AML-193 (cell line): ENCODE measurements at places on chromosomes 3 and 15.

DNA sequence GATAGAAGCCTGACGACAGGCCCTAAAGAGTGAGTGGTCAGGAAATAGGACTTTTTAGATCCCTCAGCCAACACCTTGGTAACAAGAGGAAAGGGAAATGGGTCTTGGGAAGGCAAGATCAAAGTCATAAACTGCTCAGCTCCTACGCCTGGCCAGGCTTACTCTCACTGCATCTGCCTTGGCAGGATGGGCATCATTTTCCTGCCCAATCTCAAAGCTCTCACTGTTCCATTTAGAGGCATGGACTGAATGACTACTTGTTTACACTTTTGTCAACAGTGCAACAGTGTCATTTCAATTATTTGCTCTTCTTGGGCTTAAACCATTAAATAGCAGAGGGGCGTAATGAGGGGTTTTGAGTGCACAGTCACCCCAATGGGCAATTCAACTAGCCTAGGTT is 808.7 kb downstream of the GRM7 start:
- DNase-seq: no peak

- DNase-seq: no peak
Observed at GRCh38 chr3:190505381-190506003, 8.4 kb upstream of the IL1RAP start.

GRCh38 chr15:89385596-89386331 is 51.1 kb upstream of the POLG start:
- peak; percentile 95 for DNase-seq

- DNase-seq: no peak
Observed at GRCh38 chr3:172024679-172025078, 14.7 kb upstream of the FNDC3B start.

GRCh38 chr3:177553579-177553978 is 356.3 kb upstream of the TBL1XR1 start:
- DNase-seq: no peak

- DNase-seq: no peak
Observed at GRCh38 chr15:57698243-57698642, 8.3 kb upstream of the POLR2M start.

GRCh38 chr15:100484443-100484842 is 44.3 kb downstream of the CERS3 start:
- no peak for DNase-seq

DNA sequence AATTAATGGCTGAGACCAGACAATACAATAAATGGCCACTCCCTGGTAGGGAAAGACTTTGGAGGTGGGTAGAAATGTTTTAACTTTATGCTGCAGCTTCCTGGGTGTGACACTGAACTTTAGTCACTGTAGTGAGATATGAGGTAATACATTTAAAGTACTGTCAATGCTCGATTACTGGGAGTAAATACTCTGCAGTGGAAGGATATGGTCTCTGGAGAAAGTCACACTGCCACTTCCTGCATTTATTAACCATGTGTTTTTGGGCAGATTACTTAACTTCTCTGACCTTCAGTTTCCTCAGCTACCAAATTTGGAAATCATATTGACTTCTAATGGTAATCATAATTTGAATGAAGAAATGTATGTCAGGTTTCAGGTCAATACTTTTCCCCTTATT is 317.1 kb upstream of the TGFBR2 start:
- DNase-seq: peak; percentile 94

DNA sequence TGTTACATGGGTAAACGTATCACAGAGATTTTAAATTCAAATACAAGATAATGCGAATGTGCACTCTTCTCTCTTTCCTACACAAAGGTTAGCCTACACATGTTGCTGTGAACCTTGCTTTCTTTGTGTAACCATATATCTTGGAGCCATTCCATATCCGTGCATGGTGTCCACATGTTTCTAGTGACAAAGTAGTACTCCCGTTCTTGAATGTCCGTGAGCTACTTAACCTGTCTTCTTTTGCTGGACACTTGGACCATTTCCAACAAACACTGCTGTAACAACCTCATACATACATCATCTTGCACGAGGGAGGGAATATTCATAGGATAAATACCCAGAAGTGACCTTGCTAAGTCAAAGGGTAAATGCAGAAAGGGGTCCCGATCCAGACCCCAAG is 75.0 kb downstream of the STRIT1 start:
- DNase-seq: no peak

- no peak for DNase-seq
Observed at GRCh38 chr15:98878862-98879261, 128.7 kb downstream of the PGPEP1L start.

DNA sequence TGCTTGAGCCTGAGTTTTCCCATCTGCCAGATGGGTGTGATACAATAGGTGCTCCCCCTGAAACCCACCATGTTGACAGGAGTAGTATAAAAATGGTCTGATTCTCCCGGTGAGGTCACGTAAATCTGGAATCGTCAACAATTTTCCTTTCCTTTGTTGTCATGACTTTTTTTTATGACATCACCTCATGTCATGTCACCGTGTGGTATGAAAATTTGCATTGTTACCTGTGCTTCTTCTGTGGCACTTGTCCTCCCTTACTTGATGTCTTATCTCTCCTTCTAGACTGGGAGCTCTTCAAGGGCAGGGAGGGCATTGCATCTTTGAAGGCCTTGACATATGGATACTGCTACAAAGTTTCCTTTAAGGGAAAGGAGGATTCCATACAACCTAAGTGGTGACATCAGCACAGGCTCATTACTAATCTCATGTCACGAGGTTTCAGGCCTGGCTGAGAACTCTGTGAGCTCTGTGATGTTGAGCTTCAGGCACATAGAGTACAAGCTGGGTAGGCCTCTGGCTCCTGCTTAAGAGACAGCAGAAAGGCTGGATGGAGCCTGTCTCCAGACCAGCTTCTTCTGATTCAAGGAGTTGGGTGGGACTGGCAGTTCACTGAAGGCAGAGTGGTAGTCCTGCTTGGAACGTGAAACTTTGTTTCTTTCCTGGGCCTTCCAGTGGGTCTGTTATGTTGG is 66.3 kb downstream of the LPP start:
- no peak for DNase-seq

DNA sequence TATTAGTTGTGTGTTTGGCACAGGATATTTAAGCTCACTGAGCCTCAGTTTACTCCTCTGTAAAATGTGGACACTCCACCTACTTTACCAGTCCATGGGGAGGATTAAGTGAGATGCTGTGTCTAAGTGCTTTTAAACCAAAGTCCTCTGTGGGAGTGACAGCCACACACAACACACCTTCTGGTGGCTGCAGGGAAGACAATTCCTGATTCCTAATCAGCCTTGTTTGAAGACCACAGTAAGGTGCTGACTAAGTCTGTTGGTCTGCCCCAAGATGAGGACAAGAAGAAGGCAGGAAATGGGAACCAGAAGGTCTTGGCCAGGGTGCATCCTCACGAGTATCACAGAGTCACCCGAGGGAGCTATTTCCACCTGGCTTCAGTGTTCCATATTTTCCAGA is 52.3 kb downstream of the EPHB1 start:
- DNase-seq: no peak

DNA sequence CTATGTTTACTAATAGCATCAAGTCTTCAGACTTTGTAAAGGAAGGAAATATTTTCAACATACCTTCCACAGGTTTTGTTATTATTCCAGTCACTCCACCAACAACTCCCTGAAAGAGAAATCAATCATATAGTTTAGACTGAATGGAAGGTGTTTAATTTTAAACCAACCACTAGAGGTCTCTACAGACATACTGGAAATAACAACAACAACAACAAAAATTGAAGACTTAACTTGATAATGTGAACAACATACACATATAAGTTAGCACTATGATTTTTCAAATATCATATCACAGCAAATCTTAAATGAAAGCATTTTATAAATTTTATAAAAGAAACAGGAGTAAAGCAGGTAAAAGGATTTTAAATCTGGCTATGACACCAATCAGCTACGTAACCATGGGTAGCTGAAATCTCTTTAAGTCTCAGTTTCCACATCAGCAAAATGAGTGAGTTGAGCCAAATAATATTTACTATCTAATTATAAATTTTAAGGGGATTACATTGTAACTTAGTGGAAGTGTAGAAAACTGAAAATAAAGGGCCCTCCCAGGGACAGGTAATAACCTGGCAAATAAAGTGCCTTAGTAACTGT is 188.2 kb downstream of the VPS13C start:
- DNase-seq: peak; percentile 21

GRCh38 chr15:28003302-28004037 is 95.6 kb downstream of the OCA2 start:
- no peak for DNase-seq

DNA sequence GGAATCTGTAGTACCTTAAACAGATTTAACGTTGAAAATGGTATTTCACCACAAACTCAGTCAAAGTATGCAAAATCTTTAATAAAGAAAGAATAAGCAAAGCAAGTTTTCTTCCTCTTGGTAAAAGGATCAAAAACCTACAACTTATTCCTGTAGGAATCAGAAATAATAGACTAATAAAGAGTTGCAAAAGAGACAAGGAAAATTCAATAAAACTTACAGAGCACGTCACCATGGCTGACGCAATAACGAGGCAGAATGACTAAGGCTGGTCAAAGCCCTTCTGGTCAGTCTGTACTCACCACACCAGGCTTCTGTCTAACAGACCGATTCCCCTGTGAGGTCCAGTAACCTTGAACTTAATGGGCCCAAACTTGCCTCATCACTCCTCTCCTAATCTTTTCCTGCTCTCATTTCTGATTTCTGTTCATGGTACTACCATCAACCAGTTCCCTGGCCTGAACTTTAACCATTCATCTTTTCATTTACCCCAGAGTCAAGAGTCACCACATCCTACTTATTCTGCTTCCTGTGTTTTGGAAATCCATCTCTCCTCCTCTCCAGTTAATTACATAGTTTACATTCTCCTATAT is 5.0 kb downstream of the MASP1 start:
- DNase-seq: no peak

DNA sequence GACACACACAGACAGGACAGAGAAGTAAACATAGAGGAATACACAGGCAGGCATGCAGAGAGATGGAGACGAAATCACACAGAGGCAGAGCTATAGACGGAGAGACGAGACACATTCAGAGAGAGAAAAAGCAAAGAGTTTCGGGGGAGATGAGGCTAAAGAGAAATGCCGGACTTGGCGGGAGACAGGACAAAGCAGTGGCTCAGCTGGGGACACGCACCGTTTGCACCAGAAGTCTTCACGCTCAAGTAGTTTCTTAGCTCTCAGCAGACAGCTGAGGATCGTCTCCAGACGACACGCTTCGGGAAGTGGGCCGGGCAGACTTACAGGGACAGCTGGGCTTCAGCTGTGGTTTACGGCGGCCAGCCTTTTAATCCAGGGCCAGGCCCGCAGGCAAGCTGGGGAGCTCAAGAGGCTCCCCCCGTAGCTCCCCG is 56.2 kb upstream of the DLG1 start:
- DNase-seq: no peak

- peak; percentile 30 for DNase-seq
Observed at GRCh38 chr15:75647370-75648155, at the start of gene SNX33. TSS of gene SNX33 (plus strand) at chr15:75647912. CDS start at chr15:75649103, 1,191 bp downstream.

DNA sequence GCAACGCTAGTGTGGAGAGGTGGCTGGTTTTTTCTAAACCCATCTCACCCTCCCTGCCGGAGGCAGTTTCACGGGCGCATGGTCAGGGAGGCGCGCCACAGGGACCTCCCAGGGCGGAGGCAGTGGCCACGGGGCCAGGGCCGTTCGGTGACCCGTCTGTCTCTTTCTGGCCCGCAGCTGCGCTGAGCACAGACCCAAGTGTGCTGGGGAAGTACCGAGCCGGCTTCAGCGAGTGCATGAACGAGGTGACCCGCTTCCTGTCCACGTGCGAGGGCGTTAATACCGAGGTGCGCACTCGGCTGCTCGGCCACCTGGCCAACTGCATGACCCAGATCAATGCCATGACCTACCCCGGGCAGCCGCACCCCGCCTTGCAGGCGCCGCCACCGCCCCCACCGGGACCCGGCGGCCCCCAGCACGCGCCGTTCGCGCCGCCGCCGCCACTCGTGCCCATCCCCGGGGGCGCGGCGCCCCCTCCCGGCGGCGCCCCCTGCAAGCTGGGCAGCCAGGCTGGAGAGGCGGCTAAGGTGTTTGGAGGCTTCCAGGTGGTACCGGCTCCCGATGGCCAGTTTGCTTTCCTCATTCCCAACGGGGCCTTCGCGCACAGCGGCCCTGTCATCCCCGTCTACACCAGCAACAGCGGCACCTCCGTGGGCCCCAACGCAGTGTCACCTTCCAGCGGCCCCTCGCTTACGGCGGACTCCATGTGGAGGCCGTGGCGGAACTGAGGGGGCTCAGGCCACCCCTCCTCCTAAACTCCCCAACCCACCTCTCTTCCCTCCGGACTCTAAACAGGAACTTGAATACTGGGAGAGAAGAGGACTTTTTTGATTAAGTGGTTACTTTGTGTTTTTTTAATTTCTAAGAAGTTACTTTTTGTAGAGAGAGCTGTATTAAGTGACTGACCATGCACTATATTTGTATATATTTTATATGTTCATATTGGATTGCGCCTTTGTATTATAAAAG is 1.8 kb downstream of the HES1 start:
- no peak for DNase-seq

- DNase-seq: no peak
Observed at GRCh38 chr15:93759629-93760028, 471.7 kb upstream of the MCTP2 start.

DNA sequence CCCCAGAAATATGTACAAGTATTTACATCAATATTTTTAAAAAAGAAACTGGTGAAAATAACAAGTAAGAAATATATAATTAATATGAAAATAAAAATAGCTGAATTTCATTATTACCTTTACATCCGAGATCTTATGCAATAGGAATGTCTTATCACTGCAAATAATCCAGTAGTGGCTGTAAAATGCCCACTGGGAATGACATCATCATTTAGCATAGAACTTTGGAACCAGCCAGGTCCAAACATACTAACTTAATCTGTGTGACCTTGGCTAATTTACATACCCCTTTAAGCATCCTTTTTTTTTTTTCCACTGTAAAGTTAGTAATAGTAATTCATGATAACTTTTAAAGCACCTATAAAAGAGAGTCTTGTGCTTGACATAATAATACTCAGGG is 611.7 kb downstream of the ZIC1 start:
- no peak for DNase-seq

GRCh38 chr3:53195066-53195450 is 34.0 kb downstream of the PRKCD start:
- DNase-seq: no peak

GRCh38 chr3:123314359-123315270 is 112.9 kb downstream of the SEC22A start:
- DNase-seq: no peak

DNA sequence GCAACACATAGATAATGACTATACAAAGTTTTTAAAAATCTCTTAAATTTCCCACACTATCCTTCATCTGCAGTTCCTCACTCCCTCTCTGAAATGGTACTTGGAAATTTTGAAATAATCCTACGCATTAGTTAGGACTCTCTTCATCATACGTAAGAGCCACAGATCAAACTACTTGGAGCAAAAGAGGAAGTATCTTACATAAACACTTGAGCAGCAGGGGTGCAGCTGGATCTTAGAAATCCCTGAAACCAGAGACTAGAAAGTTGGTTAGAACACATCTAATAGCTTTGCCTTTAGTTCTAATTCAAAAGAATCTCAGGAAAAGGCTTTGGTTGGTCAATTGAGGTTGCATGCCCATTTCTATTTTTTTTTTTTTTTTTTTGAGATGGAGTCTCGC is 38.8 kb upstream of the ZNF445 start:
- DNase-seq: peak; percentile 88
